ENCODE measurements at places on chromosomes 2 and 18.

- no peak for DNase-seq
These were observed 83.8 kb upstream of the ARL4C start for GRCh38 chr2:234580686-234581085.

DNA sequence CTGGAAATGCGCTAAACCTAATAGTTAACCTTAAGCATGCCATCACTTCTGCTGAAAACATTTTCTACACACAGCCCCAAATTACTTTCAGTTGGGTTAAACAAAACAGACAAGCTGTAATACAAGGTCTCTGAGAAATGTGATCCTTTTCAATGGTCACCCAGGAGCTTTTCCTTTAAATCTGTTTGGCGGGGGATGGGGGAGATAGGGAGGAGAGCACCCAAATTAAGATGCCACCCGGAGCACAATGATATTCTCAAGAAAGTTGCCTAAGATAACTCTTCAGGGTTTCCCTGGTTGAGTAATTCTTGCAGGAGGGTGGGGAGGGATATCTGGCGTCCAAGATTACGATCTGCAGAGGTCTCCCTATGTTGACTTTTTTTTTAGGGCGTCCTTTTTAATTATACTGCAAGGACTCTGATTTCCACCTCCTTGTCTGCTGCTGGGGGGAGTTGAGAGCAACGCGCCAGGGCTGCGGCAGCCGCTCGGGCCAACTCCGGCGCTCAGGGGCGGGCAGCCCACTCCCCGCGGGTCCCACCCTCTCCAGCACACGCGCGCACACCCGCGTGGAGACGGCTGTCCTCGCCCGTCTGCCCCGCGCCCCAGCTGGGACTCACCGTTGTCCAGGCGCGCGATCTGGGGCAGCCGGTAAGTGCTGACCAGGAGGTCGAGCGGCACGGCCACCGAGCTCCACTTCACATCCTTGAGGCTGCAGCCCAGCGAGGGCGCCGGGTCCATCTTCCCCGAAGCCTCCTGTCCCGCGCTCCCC, 807 bp downstream of the GAREM1 start:
- DNase-seq = no peak

GRCh38 chr18:9120796-9121195, 15.8 kb upstream of the ANKRD12 start:
- DNase-seq = no peak

GRCh38 chr2:106350980-106351379, 117.2 kb downstream of the RGPD3 start:
- no peak for DNase-seq

- no peak for DNase-seq
These were observed 1.8 kb downstream of the SP3 start for GRCh38 chr2:173963323-173963816.

GRCh38 chr2:133265432-133265949, 302.8 kb downstream of the NCKAP5 start:
- DNase-seq = no peak

GRCh38 chr2:180158961-180159360, 151.9 kb upstream of the CWC22 start:
- no peak for DNase-seq

DNA sequence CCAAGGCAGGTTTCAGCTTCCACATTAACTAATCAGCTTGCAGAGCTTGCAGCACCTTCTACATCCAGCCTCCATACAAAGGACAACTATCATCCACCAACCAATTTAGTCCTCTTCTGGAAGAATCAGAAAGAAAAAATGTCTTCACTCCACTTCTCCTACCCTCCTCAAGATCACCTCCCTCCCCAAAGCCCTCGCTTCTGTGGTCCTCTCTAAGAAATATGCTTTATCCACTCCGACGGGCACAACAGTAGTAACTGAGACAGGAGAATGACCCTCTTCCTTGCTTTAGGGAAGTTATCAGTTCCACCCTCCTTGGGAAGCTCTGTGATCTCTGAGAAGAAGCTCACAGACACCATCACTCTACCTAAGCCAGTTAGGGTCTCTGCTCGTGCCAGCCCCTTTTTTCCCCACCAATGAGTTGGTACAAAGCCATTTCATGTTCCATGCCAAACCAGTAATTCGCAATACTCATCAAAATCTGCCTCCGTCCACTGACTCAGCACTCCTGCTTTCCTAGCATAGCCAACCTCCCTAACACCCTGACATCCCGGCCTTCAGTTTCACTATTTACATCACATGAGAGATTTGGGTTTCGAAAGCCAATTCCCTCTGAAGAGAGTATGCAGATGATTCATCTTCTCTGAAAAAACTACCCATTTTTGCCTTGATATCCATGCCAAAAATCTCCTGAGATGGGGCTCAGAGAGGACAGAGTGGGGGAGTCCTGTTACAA, 114.1 kb upstream of the PKDCC start:
- DNase-seq = no peak

DNA sequence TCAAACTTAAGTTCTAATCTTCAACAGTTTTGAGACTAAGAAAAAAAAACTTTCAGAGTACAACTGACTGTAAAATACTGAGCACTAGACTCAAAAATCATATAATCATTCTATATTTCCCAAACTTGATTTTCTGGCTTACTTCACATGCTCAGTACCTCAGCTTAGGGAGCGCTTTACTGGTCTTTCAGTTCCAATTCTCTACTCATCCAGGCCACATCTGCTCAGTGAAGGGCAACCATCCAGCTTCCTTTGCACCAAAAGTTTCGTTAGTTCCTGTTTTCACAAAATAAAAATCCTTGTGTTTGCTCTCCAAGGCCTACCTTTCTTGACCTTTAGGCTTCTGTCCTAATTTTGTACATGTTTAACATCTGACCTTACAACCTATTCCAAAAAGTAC, 287.6 kb upstream of the LRRTM1 start:
- no peak for DNase-seq

DNA sequence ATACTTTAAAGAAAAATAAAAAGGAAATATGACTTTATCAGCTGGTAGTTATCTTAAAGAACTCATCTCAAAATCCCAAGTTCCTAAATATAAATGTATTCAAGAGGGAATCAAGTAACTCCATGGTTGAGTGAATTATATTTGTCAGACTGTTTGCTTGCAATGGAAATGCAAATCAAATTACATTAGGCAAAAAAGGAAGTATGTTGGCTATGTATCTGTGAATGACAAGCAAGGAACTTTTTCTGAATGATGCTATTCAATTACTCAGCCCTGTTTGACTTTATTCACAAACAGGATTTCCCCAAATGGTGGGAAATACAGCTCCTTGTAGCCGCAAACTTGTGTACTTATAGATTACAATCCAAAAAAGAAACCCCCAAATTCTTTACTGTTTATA, 309.1 kb downstream of the ARL6IP6 start:
- DNase-seq = no peak

- no peak for DNase-seq
These were observed 29.5 kb upstream of the PAIP2B start for GRCh38 chr2:71256421-71256820.

GRCh38 chr2:85180322-85181133, 47.3 kb downstream of the TCF7L1 start:
- no peak for DNase-seq

GRCh38 chr2:44938287-44939105, 3.0 kb upstream of the SIX3 start:
- no peak for DNase-seq

DNA sequence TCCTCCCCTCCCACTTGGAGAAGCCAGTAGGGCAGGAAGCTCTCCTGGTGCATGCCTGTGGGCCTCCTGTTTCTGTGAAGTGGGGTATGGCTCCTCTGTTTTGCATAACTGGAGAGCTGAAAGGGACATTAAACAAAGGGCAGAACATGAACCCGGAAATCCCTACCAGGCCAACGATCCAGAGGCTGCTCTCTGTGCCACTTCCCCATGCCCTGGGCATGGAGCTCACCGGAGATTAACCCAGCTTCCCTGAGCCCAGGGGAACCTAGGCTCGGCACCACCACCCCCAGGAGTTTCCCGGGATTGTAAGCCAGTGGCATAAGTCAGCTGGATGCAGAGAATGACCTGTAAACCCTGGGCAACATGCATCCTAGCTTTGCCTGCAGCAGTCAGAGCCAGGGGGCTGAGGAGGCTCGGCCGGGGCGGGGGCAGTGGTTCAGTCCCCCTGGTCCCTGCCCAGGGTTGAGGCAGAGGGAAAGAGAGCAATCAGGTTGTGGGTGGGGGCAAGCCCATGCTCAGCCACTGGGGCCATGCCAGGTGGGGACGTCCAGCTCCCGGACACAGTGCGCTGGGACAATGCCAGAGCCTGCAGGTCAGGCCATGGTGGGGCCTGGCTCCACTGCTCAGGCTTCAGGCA, 49.5 kb downstream of the TIMM21 start:
- no peak for DNase-seq

GRCh38 chr2:47177043-47177565, 22.0 kb upstream of the STPG4 start:
- no peak for DNase-seq

DNA sequence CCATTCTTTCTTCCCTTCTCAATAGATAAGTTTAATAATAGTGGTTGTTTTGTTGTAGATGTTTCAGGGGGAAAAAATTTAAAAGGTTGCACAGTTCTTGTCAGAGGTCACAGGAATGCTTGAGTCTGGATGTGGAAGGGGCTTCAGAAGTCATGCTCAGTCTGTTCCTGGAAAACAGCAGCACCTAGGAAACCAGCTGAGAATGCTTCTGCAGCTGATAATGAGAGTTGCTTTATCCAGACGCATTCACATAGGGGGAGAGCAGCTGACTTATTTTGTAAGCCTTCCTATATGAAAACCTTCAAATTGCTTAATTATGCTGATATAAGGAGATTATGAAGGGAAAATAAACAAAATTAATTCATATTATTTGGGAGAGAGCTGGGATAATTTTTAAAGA, 235.5 kb downstream of the GULP1 start:
- DNase-seq = no peak

DNA sequence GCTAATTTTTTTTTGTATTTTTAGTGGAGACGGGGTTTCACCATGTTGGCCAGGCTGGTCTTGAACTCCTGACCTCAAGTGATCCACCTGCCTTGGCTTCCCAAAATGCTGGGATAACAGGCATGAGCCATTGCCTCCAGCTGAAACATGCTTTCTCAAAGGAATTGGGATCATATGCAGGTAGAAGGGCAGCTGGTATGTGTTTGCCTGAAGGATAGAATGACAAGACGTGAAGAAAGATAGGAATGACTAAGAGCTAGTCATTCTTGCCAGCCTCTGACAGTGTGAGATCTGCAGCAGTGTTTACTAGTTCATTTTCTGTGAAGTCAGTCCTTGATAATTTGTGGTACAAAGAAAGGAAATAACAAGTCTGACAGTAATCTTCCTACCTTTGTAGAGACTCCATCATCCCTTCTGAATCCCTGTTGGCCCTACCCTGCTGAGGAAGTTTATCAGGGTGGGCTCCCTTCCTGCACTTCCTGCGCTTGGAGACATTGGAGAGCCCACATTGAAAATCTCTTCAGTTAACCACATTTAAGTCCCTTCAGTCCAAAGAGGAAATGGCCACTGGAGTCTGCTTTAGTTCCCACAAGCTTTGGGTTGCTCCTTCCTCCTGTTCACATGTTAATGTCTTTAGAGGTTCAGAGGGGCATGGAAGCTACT, 14.7 kb downstream of the CFLAR start:
- no peak for DNase-seq

GRCh38 chr2:190882856-190883582, 2.4 kb downstream of the GLS start:
- DNase-seq = no peak

DNA sequence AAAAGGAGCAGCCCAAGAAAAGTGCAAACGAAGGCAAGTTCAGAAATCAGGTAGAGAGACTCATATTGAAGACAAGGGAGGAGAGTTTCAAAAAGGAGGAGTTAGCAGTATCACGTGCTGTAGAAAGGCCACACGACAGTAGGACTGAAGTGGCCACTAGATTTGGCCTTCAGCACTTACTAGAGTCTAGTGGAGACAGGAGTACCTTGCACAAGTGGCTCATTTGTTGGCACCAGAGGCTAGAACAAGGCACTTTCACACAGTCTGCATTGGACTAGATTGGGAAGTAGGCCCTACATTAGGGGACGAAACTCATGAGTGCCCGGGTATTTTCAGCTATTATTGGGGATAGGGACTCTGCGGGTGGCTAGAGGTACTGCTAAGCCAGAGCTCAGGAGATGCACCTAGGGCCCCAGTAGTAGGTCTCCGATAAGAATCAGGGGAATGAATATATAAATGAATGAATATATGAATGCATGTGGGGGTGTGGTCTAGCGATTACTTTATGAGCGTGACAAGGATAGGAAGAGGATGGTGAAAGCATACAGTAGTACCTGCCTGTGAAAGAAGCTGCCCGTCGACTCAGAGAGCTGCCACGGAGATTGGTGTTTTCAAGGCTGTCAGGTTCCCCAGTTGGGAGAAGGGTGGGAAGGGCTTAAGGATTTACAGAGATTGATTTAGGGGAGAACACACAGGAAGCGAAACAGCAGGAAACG, 1.4 kb upstream of the NCOA1 start:
- DNase-seq = no peak

- DNase-seq = no peak
These were observed 38.0 kb downstream of the STEAP3 start for GRCh38 chr2:119261493-119262225.

DNA sequence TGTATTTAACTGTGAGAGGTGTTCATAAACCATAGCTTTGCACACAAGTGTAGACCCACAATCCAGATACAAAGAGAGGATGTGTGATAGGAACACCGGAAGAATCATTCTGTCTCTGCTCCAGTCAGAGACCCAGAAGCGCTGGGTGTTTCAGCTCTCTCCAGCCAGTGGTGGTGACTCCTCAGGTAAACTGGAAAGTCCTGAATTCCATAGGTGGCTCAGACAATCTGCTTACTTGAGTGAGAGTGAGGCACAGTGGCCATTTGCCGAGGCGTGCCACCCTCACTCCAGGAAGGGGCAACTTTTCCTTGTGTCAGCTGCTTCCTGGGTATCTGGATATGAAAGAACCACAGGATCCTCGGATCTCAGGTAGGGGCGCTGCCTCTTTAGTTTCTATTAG, 171.5 kb downstream of the KCNS3 start:
- DNase-seq = no peak

GRCh38 chr2:98502556-98503335, 58.1 kb downstream of the INPP4A start:
- no peak for DNase-seq

Data from CMK (cell line).